Hematopoietic multipotent progenitor cell treated with erythropoietin and hydrocortisone succinate and interleukin-3 and kit ligand, for 4 days (in vitro differentiated cells): ENCODE measurements at places on chromosomes 1 and 21.
A peak's percentile ranks its signal among the peaks of the same experiment; 100 is the strongest.

GRCh38 chr1:200332716-200333115 lies 77.1 kb downstream of the ZNF281 start:
- no peak for DNase-seq

DNA sequence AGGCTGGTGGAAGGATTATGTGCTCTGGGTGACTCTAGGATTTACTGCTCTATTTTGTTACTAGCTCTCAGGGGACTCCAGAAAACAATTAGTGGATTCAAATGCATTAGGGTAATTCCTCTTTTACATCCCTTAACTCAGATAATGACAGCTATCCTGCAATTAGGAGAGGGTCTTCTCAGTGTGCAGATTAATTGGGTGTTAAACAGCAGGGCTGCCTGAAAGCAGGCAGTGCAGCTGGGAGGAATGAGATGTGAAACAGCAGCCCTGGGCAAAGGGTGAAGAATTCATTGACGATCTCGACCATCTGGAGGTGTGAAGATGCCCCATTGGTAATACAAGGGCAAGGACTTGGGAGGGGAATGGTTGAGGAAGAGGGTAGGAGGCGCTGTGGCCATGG lies 66.1 kb downstream of the HTR6 start:
- no peak for DNase-seq

DNA sequence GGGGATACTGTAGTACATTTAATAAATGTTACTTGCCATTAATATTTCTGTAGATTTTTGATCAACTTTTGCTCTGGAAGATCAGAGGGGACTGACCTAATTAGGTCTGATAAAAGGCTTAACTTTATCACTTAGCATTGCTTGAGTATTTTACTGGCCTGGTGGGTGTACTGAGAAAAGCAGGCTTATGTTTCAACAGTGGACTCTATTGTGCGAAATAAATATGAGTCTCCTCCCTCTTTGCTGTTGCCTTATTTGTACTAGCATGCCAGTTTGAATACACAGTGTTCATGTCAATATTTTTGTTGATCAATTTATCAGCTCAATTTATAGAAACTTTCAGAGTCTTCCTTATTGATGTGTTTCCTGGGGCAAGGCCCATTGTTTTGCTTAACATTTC lies 49.1 kb downstream of the EBNA1BP2 start:
- DNase-seq: no peak

- DNase-seq: no peak
These were observed 89.5 kb downstream of the OLFM3 start for GRCh38 chr1:101907264-101907663.

- peak; percentile 56 for DNase-seq
These were observed 9.3 kb upstream of the CACYBP start for GRCh38 chr1:174990382-174990999.

GRCh38 chr1:247274605-247275256 lies 18.9 kb downstream of the VN1R5 start:
- no peak for DNase-seq

- DNase-seq: no peak
These were observed 60.7 kb downstream of the ZNF697 start for GRCh38 chr1:119587341-119587740.

- DNase-seq: no peak
These were observed 68.8 kb upstream of the ARID1A start for GRCh38 chr1:26626994-26627393.

GRCh38 chr1:102019530-102019929 lies 22.8 kb upstream of the OLFM3 start:
- DNase-seq: no peak

- no peak for DNase-seq
These were observed 154.1 kb downstream of the HIVEP3 start for GRCh38 chr1:41764656-41765055.

DNA sequence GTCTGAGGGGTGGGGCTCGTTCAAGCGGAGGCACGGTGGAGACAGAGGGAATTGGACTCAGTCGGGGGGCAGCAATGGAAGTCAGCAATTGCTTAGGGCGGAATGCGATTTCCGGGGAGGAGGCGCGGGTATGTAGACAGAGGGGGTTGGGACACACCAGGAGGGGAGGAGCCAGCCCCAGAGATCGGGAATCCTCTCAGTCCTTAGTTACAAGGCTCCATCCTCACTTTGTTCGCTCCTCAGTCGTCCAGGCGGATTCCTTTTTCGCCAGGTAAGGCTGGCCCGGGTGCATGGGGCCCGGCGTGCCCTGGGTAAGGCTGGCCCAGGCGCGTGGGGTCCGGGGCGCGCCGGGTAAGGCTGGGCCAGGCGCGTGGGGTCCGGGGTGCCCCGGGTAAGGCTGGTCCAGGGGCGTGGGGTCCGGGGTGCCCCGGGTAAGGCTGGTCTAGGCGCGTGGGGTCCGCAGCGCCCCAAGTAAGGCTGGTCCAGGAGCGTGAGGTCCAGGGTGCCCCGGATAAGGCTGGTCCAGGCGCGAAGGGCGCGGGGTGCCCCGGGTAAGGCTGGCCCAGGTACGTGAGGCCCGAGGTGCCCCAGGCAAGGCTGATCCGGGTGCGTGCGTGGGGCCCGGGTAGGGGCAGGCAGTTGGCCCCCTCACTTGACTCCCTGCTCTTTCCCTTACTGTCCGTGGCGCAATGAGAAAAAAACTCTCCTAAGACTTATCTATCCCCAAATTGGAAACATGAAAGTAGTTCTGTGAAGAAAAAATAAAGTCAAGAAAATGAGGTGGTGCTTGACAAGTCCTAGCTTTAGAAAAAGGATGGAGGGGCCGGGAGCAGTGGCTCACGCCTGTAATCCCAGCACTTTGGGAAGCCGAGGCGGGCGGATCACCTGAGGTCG lies at the start of gene L1TD1:
TSS of gene L1TD1 (plus strand) at position 199 of the 894 bp plus-strand sequence. CDS start 11,780 bp downstream, outside the sequence.
- DNase-seq: no peak

GRCh38 chr1:3598522-3599285 lies 12.6 kb downstream of the MEGF6 start:
- DNase-seq: no peak

GRCh38 chr1:93615582-93616150 lies 66.0 kb downstream of the BCAR3 start:
- no peak for DNase-seq

DNA sequence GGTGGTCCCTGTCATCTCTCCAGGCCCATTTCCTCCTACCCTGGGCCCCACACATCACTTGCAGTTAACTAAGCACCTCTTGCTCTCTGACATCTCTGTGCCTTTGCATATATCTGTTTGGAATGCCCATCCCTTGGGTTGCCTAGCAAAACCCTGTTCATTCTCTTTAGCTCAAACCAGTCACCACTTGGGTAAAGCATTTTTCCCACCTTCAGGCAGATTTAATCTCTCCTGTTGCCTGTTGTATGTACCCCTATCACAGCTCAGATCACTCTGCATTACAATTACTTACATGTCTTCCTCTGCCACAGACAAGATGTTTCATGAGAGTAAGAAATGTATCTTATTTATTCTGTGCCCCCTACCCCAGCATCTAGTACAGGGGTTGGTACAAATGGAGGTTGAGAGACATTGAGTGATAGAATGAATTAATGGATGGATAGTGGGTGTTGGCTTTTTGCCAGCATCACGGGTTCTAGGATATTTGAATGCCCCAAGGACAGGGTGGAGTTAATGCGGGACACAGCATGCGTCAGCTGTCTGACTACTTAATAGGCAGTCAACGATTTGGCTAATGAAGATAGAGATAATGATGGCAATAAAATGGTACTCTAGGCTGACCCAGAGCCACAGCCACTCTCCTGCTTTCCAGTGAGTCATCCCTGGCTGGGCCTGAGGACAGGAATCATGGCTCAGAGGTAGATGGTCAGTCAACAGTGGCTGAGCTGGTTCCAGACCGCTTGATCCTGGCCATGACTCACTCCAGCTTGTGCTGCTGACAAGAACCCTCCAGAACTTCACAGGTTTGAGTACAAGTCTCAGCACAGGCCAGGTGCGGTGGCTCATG lies 6.5 kb downstream of the NR0B2 start:
- DNase-seq: no peak

- peak; percentile 85 for DNase-seq
These were observed 10.7 kb downstream of the LEPR start for GRCh38 chr1:65431111-65431705.

- no peak for DNase-seq
These were observed 3.6 kb downstream of the NFASC start for GRCh38 chr1:204874274-204874673.

DNA sequence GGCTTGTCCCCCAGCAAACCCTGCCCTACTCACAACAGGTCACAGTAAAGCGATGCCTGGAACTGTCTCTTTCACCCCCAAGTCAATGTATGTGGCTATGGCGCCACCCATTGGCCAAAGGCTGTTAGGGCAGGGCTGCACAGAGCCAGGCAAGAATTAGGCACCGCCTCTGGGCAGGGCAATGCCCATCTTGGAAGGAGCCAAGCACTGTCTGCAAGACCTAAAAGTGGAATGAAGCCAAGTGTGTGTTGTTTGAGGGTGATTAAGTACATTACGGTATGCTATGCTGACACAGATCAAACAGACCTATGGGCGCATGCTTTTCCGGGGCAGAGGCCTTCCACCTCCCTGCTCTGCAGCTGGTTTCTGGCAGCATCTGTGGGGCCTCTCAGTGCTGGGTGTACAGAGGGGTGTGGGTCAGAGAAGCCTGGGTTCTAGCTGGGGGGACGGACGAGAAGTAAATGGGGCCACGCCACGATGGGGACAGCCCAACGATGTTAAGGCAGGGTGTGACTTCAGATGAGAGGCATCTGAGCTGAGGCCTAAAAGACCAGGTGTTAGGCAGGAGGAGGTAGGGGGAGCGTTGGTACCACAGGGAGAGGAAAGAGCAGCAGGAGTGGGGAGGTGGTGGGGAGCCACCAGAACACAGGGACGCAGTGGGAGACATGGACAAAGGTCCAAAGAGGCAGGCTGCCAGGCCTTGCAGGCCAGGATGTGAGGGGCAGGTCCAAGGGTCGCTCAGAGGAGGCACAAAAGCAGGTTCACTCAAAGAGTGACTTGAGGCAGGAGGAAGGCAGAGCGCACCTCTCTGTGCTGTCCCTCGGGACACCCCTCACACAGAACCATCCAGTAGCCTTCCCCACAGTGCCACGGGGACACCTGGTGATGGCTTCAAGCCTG lies 49.8 kb downstream of the ACOT7 start:
- peak; percentile 92 for DNase-seq

DNA sequence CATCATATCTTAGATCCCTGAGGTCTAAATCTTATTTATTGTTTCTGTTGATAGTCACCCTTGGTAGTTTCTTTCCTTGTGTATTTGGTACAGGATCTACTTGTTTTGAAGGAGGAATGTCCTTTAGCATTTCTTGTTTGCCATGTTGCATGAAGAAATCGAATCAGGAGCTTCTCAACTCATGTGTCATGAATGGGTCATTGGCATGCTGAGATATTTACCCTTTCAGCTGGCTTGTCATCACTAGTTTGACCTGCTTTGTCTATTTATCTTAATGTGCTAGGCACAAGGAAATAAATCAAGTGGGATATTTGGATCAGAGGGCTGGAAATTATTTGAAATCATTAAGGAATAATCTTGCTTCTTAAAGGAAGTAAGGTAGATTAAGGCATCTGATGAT lies 23.8 kb downstream of the THEM4 start:
- DNase-seq: no peak
